ENCODE measurements at places on chromosomes 11 and 22. TPM values are rescaled to one million over a fixed set of nuclear protein-coding genes. Genes with fewer than 3 reads are reported as not detected.
A peak's percentile ranks its signal among the peaks of the same experiment; 100 is the strongest.

DNA sequence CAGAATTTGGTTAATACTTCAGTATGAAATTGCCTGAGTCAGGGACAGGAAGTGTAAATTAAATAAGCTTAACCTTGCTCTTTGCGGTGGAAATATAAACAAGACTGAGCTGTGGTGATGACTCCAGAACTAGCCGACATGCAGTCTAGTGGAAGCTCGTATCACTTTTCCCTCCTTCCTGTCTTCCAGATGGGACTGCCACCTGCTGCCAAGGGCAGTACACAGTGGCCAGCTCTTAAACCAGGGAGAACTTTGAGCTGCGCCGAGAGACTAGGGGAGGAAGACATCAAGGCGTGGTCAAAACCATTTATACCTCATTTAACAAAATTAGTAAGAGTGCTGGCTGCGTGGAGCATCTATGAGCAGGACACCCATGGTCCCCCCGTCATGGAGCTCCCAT, 31.3 kb upstream of the CTTN start:
- peaks cover 63% of the 10 kb centered on the region for H3K36me3 ChIP-seq
- no peaks in the 10 kb centered on the region for H3K4me1 ChIP-seq
- H3K4me3 ChIP-seq = no peak overlapping the region
- no peak for DNase-seq
- no peak overlapping the region for H3K27ac ChIP-seq

DNA sequence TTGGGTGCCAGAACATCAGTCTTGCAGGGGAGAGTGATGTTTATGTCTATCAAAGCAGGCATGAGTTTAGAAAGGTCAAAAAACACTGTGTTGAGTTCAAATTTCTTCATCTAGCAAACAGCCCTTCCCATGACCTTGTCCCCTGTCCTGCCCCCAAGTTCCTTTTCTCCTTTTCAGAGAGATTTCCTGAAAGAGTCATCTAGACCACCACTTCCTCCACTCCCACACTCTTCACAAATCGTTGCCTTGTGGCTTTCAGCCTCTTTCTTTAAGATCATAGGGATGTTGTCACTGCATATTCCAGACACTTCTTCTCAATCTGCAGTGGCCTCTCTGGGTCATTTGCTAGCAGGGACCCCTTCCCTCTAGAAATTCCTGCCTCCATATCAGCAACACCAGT, 290.5 kb downstream of the TENM4 start:
- DNase-seq = no peak
- H3K36me3 ChIP-seq = no peaks in the 10 kb centered on the region
- H3K27me3 ChIP-seq = no peaks in the 10 kb centered on the region
- no peaks in the 10 kb centered on the region for H3K4me1 ChIP-seq
- H3K27ac ChIP-seq = no peak overlapping the region

GRCh38 chr11:71125150-71125549, 127.2 kb downstream of the SHANK2 start:
- DNase-seq = no peak
- H3K36me3 ChIP-seq = no peaks in the 10 kb centered on the region
- no peak overlapping the region for H3K4me3 ChIP-seq
- H3K27me3 ChIP-seq = no peaks in the 10 kb centered on the region

- H3K4me3 ChIP-seq = no peak overlapping the region
- no peaks in the 10 kb centered on the region for H3K36me3 ChIP-seq
- H3K27ac ChIP-seq = no peak overlapping the region
- H3K4me1 ChIP-seq = no peaks in the 10 kb centered on the region
- H3K27me3 ChIP-seq = no peaks in the 10 kb centered on the region
- DNase-seq = no peak
Measured at GRCh38 chr11:70506986-70507385, 108.7 kb downstream of the CTTN start.

- H3K36me3 ChIP-seq = no peaks in the 10 kb centered on the region
- H3K4me3 ChIP-seq = peak overlapping the region; percentile 60
- H3K27me3 ChIP-seq = peaks cover 42% of the 10 kb centered on the region
- DNase-seq = peak; percentile 67
- H3K4me1 ChIP-seq = peaks cover 14% of the 10 kb centered on the region
Measured at GRCh38 chr11:8018484-8019313, 31.6 kb downstream of the EIF3F start.

DNA sequence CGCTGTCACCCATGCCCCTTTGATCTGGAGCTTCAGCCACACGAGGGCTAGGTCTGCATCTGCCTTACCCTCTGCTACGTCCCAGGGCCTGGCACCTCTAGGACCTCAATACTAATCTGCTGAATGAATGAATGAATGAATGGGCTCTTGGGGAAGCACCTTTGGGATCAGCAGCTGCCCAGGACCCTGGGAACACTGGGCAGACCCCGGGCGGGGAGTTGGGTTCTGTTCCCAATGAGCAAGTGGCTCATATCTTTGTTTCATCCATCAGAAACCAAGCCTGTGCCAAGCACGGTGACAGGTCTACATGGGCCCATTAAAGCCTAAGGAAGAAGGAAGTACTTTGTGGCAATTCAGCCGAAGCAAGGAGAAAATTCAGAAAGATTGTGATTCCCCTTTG, 41.5 kb upstream of the SHISAL1 start:
- no peak overlapping the region for H3K27ac ChIP-seq
- H3K4me3 ChIP-seq = no peak overlapping the region
- DNase-seq = peak; percentile 9

Gene LRRC74B
- total RNA-seq = 3.6 TPM

Gene GP1BB
- 2.8 TPM for total RNA-seq
